AG08396 (cell line): ENCODE measurements at places on chromosomes 6 and 20.

GRCh38 chr20:10550204-10551118, 115.4 kb downstream of the SLX4IP start:
- DNase-seq: no peak

- DNase-seq: no peak
Measured at GRCh38 chr6:28335040-28335563, 846 bp downstream of the ZSCAN31 start.

GRCh38 chr6:35483893-35484645, 12.8 kb downstream of the TEAD3 start:
- DNase-seq: no peak

- no peak for DNase-seq
Measured at GRCh38 chr6:41171908-41172307, 9.0 kb upstream of the TREM2 start.

GRCh38 chr6:91879386-91879995, 1292.6 kb upstream of the MAP3K7 start:
- DNase-seq: no peak

- DNase-seq: no peak
Measured at GRCh38 chr20:59207742-59208357, 44.2 kb downstream of the ZNF831 start.

DNA sequence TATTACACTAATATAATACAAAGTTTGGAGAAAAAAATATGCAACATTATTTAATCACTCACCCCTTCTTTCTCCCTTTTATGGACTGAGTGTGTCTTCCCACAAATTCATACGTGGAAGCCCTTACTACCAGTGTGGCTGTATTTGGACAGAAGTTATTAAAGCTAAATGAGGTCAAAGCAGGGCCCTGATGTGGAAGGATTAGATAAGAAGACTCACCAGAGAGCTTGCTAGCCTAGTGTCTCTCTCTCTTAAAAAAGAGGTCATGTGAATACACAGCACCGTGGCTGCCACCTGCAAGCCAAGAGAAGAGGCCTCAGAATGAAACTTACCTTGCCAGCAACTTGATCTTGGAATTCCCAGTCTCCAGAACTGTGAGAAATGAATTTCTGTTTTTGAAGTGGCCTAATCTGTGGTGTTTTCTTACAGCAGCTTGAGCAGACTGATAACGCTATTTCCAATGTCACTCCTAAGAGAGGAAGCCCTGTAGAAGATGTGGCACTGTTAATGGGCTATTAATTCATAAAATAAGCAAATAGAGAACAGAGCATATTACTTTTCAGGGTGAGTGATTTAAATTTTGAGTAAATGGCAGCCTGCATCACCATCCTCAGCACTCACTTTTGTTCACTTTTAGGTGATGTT, 233.4 kb downstream of the TBC1D7 start:
- no peak for DNase-seq

GRCh38 chr6:47922391-47922790, 140.6 kb downstream of the OPN5 start:
- no peak for DNase-seq

DNA sequence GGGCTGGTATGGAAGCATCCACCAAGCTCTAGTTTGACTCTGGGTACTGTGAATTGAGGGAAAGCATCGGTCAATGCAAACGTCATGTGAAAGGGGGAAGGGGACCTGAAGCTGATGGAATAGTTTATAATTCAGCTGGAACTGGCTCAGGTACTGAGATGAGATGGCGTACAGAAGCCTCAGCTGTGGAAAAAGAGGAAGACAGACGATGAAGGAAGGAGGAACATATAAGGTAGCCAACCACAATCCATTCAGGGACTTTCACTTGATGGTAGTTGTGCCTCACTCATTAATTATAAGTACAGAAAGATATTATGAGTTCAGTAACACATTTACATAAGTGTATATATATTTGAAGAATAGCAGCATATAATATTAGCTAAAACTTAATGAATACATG, 2.7 kb downstream of the CALHM5 start:
- no peak for DNase-seq

GRCh38 chr6:39312912-39313525, 1.2 kb downstream of the KCNK17 start:
- no peak for DNase-seq

DNA sequence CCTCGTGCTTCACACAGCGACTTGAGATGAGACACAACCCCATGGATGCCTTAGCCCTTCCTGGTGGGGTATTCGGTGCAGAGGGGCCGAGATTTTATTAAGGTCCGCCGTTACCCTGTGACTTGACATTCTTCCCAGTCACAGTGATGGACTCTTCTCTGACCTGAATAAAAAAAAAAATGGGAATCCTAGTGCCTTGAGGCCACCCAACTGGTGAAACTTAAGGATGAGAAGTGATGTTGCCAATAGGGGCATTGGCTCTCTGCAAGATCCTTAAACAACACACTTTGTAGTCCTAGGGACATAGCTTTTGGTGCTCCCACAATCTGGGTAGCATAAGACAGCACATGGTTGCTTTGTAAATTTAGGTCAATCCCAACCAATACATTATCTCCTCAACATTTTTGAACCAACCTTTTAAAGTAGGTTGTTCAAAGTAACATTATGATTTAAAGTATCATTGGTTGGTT, 814 bp upstream of the ADNP start:
- no peak for DNase-seq

GRCh38 chr6:108897371-108897770, 49.1 kb downstream of the ARMC2 start:
- DNase-seq: no peak

- no peak for DNase-seq
Measured at GRCh38 chr6:39530201-39530759, 194.9 kb downstream of the KIF6 start.

DNA sequence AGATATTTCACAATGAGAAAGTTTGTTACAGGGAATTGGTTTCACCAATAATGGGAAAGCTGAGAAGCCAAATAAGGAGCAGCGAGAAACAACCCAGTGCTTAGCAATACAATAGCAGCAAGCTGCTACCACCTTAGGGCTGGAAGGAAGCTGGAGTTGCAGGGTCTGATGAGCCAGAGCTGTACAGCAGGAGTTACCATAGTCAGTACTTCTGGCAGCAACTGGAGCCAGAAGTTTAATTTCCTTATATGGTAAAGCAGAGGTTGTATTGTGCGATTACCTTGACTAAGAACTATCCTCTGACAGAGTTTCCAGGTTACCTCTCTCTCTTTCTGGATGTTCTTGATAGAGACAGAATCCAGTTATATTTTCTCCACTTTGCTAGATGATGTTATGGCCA, 137.1 kb upstream of the OLIG3 start:
- no peak for DNase-seq

- DNase-seq: no peak
Measured at GRCh38 chr6:21085643-21086042, 507.9 kb upstream of the SOX4 start.

DNA sequence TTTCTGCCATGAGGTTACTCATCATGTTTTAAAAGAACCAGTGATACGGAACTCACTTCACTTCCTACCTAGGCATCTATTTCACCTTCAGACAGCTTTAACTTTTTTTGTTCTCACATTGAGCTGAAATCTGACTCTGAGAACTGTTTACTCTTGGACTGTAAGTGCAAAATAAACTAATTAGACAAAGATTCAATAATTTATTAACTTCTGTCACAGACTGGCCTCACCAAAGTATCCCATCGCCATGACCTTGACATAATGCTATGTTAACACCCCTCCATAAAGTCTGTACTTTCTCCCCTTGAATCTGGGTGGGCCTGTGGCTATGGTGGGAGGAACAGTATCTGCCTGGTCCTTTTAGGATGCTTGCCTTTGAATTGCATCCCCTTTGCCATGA, 448.1 kb downstream of the CBLN4 start:
- DNase-seq: no peak

GRCh38 chr20:1214838-1215261, 11.0 kb upstream of the RAD21L1 start:
- no peak for DNase-seq

GRCh38 chr20:59124296-59125029, 39.2 kb upstream of the ZNF831 start:
- DNase-seq: no peak

DNA sequence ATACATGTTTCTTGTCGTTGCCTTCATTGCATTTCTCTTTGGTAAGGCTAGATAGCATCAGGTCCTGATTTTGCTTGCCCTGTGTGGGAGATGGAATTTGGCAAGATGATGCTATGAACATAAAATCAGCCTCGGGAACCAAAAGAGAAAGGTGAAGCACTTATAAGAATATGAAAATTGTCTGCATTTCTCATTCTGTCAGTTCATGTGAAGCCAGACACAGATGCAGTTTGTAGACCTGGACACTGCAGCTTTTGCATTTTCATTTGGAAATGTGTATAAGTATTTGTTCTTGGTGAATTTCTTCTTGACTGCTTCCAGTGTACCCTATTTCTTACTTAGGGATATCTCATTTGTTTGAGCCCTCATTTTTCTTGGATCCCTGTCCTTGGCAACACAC, 1.3 kb downstream of the YWHAB start:
- no peak for DNase-seq

GRCh38 chr20:31691646-31692275, 30.9 kb downstream of the BCL2L1 start:
- DNase-seq: no peak

GRCh38 chr6:92847988-92848387, 571.4 kb downstream of the EPHA7 start:
- DNase-seq: no peak

GRCh38 chr6:106184629-106185028, 98.5 kb downstream of the PRDM1 start:
- DNase-seq: no peak
